Dorsolateral prefrontal cortex (tissue), 122 donors: ENCODE measurements at places on chromosomes 2 and 18.

DNA sequence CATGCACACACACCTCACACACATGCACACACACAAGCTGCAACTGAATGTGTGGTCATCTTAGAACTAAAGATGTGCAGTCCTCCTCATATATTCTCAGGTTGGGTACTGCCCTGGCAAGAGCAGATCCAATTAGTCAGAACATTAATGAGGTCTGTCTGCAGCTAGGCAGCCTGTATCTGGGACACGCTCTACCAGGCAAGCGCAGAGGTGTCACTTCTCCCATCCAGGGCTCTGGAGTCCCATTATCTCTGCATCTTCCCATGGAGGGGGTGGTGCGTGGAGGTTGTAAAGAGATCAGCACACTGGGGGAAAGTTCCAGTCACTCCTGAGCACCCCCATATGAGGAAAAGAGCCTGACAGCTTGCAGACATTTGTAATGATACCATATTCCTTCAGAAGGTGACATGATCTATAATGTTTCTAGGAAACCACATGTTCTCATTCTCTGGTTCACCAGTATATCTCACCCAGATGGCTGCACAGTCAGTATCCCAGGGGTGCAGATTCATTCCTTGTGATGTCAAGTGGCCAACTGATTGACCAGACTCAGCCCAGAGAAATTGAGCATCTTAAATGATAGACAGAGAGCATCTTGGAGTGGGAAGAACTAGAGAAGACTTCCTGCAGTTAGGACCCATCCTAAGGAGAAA, 95.4 kb downstream of the RTN4 start:
- no peak for DNase-seq

DNA sequence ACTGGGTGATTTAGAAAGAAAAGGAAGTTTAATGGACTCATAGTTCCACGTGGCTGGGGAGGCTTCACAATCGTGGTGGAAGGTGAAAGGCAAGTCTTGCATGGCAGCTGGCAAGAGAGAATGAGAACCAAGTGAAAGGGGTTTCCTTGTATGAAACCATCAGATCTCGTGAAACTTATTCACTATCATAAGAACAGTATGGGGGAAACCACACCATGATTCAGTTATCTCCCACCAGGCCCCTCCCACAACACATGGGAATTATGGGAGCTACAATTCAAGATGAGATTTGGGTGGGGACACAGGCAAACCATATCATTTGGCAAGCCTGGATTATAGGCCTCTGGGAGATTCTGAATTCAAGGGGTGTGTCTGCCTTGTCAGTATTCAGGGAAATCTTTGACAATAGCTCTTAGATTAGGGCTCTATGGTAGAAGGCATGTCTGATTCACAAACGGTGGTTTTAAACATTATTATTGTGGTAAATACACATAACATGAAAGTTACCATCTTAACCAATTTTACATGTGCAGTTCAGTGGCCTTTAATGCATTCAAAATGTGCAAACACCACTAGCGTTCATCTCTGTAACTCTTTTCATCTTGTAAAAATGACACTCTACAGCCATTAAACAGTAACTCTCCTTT, 15.3 kb upstream of the PLB1 start:
- DNase-seq: no peak

- DNase-seq: no peak
These were observed 311.4 kb downstream of the CTNNA2 start for GRCh38 chr2:79824086-79824786.

DNA sequence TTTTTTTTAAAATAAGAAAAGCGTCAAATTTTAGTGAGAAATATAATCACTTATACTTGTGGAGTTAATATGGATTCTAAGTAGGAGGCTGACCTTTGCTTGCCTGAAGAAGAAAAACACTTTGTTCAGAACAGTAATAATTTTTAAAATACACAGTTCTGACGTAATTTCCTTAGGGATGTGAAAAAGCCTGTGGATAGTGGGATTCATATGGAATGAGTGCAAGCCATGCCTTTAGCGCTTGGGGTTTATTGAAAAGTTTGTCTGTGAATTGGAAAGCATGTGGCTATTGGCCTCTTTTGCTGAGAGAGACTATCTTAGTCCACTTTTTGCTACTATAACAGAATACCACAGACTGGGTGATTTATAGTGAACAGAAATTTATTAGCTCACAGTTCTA, 151.3 kb downstream of the CCDC85A start:
- no peak for DNase-seq

- DNase-seq: peak; percentile 87
These were observed 5.5 kb downstream of the TMBIM1 start for GRCh38 chr2:218286570-218287459.

DNA sequence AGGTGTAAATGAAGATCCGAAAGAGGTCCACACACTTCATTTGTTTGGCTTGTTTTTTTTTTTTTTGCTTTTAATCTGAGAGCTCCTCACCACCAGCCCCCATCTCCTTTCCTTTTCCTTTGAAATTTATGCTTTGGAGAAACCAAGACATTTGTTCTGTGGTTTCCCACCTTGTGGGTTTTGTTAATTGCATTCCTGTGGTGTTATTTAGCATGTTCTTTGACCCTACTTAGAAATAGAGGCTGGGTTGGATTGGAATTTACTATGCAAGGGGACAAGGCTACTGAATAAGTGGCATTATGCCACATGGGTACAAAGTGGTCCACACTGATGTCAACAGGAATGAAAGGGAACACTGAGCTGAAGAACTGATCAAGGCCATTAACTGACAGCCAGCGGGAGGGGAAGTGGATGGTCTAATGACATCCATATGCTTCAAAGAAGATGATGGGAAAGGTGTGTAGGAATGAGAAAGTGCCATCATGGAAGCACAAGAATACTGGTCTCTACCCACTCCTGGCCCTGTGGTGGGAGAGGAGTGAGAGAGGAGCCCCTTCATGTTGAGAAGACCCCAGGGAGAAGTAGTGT, 8.9 kb downstream of the CCL20 start:
- DNase-seq: no peak

- no peak for DNase-seq
These were observed 459.5 kb downstream of the DLGAP1 start for GRCh38 chr18:3995476-3996102.

- DNase-seq: no peak
These were observed 17.0 kb downstream of the MBOAT2 start for GRCh38 chr2:8986327-8986976.

GRCh38 chr18:6328621-6329010, 86.1 kb downstream of the L3MBTL4 start:
- DNase-seq: no peak
